ENCODE measurements at places on chromosomes 5 and 9. TPM values are rescaled to one million over a fixed set of nuclear protein-coding genes. Genes with fewer than 3 reads are reported as not detected.

CA9 gene
- total RNA-seq = 0.30 TPM

GALNT12 gene
- total RNA-seq = 0.54 TPM

URM1 gene
- 52.9 TPM for total RNA-seq

MAMDC4 gene
- total RNA-seq = 12.8 TPM

SLC36A2 gene
- total RNA-seq = 0.60 TPM

NIPAL4 gene
- total RNA-seq = not detected

ALDOB gene
- total RNA-seq = 0.43 TPM

C5orf63 gene
- total RNA-seq = 11.4 TPM

PHYHD1 gene
- 30.2 TPM for total RNA-seq

IL5 gene
- not detected for total RNA-seq

NIM1K gene
- total RNA-seq = 0.14 TPM

CCL28 gene
- 0.81 TPM for total RNA-seq

CTNND2 gene
- total RNA-seq = 1.7 TPM

HAPLN1 gene
- 0.19 TPM for total RNA-seq

SARDH gene
- total RNA-seq = 0.41 TPM

PCDHAC2 gene
- 0.30 TPM for total RNA-seq

PCBD2 gene
- 24.7 TPM for total RNA-seq

ZCCHC9 gene
- total RNA-seq = 10.8 TPM

ADAMTS2 gene
- total RNA-seq = 3.7 TPM

Measured in Right ventricle myocardium inferior (tissue), 1 donor.